ENCODE measurements at places on chromosomes 16 and 17.

- peak; percentile 77 for DNase-seq
Observed at GRCh38 chr16:49127103-49127502, 154.5 kb downstream of the CBLN1 start.

- no peak for DNase-seq
Observed at GRCh38 chr17:42392692-42393415, 4.6 kb upstream of the STAT3 start.

DNA sequence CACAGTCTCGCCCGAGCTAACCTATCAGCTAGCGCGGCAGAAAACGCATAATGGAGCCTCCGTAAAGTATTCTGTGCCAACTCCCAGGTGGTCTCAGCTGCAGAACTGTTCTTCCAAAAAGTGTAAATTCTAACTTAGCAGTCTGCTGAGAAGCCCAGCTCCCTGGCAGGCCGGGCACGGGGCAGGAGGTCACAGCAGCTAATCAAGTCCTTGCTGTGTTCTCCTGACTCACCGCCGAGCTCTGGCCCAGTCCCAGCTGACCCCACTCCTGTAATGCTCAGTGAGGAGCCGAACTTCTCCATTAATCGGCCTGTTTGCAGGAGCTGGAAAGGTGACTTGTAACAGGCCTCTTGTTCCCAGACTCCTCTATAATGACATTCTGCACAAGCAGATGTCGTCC lies 193.3 kb downstream of the IRX3 start:
- no peak for DNase-seq

DNA sequence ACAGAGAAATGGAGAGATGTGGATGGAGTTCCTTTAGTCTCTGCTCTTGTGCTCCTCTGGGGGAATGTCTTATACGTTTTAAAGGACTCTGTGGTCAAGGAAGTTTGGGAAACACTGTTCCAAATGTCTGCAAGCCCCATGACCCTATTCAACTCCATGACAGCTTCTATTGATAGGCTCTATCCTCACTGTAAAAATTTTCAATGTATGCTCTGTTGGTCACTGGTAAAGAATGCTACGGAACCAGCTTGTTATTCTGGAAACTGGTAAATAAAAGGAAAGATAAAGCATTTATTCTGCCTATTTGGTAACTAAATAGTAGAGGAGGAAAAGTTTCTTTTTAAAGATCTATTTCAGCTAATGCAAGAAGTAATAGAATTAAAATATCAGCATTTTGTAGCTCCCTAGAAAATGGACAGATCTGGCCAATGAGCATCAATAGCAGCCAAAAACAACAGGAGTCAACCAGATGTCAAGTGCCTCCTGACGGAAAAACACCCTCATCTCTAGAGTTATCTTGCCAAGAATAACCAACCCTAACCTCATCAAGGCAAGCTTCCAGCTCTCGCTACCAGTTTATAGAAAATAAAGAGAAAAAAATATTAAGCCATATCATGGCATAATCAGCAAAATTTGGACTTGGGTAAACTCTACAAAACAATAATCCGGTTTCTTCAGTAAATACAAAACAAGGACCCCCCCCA lies 16.1 kb downstream of the GDE1 start:
- DNase-seq = no peak

GRCh38 chr17:76870377-76870714 lies 2.1 kb downstream of the MGAT5B start:
- DNase-seq = peak; percentile 77

- DNase-seq = no peak
Observed at GRCh38 chr16:75246504-75247205, 4.8 kb downstream of the BCAR1 start.

- DNase-seq = no peak
Observed at GRCh38 chr17:44997733-44998520, 29.8 kb upstream of the C1QL1 start.
